ENCODE measurements at places on chromosomes 5 and 9.
A peak's percentile ranks its signal among the peaks of the same experiment; 100 is the strongest.

DNA sequence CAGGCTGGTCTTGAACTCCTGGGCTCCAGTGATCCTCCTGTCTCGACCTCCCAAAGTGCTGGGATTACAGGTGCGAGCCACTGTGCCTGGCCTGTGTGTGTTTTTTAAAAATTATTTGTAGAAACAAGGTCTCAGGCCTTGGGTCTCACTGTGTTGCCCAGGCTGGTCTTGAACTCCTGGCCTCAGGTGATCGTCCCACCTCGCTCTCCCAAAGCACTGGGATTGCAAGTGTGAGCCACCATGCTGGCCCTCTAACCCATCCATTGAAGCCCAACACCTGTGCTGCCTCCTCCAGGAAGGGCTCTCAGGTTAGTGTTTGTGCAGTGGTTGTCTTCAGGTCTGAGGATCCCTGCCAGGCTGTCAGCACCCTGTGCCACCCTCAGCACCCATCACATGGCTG, 56.6 kb downstream of the CXXC5 start:
- DNase-seq, result no peak

GRCh38 chr9:126510564-126510963, 103.2 kb upstream of the LMX1B start:
- DNase-seq, result no peak

DNA sequence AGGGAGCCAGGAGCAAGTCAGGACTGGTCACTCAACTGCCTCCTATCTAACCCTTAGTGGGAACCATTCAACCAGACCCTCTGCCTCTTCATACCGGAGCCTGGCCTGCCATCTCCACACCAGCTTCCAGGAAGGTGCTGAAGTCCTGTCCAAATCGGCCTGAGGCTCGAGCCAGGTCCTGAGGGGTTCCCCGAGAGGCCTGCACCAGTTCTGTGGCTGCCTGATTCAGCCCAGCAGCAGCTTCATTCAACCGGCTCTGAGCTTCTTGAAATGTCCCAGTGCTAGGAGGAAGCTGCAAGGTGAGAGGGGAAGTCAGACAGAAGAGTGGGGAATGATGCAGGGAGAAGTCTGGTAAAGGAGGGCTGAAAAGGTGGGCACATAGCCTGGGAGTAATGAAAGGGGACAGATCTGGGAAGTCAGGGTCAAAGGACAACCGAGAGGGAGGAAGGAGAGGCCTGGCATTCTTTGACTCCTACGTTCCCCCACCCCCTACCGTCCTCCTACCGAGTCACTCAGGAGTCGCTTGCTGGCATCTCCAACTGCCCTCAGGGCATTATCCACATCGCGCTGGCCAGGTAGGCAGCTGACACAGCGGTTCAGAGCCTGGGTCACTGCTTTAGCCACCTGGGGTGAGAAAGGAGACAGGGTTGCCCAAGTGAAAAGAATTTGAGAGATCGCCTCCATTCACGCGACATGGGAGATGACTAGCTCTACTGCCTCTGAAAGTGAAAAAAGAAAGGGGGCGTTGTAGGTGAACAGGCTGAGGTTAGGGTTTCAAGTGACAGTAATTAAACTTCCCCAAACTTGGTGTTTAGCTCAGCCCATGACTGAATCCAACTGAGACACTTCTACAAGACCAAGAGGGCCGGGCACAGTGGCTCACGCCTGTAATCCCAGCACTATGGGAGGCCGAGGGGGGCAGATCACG, 20.2 kb downstream of the TLN1 start:
- DNase-seq, result no peak

GRCh38 chr9:14906644-14907359, 3.4 kb downstream of the FREM1 start:
- no peak for DNase-seq

DNA sequence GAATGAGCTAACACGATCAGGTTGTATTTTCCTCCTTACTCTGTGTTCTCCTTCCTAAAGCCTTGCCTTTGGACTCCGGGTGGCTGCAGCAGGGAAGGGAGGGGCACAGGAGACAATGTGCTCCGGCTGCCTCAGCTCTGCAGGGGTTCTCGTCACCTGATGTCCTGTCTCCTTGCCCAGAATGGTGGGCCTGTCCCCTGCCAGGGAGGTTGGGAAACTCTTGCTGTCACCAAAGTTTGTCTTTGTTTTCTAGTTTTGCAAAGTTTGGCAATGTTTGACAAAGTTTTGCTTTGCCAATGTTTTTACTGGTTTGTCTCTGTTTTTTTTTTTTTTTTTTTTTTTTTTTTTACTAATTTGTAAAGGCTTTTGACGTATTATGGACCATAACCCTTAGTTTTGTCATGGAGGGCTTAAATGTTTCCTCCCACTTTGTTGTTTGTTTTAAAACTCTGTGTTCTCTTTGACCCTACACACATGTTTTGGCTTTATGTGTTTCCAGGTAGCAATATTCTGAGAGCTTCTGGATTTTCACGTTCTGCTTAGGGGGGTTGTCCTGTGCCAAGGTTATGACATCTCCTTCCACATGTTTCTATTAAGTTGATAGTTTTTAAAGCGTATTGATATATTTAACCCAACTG, 49.3 kb downstream of the GADD45G start:
- DNase-seq, result no peak

GRCh38 chr5:23579566-23579965, 72.2 kb downstream of the PRDM9 start:
- no peak for DNase-seq

DNA sequence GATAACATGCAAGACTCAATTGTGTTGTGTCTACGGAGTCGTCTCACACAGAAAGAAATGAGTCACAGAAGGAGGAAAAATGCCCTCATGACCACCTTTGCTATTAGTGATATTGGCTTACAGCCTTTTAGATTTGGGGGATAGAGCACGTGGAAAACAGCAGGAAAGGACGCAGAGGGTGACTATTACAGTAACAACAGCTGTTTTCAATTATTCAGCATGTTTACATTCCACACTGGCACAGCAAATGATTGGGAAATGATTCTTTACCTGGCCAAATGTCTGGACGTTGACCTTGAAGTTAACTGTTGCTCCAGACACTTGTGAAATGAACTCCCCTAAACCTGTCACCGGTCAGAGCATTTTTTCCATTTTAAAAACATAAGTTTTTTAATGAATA, 46.8 kb downstream of the APTX start:
- no peak for DNase-seq

GRCh38 chr9:122939601-122940000, 1.2 kb upstream of the RABGAP1 start:
- DNase-seq, result no peak

GRCh38 chr9:128731691-128732090, 7.8 kb upstream of the ZDHHC12 start:
- no peak for DNase-seq

GRCh38 chr5:180580681-180581080, 10.6 kb downstream of the SCGB3A1 start:
- no peak for DNase-seq

GRCh38 chr5:19886123-19886917, 101.7 kb downstream of the CDH18 start:
- no peak for DNase-seq

DNA sequence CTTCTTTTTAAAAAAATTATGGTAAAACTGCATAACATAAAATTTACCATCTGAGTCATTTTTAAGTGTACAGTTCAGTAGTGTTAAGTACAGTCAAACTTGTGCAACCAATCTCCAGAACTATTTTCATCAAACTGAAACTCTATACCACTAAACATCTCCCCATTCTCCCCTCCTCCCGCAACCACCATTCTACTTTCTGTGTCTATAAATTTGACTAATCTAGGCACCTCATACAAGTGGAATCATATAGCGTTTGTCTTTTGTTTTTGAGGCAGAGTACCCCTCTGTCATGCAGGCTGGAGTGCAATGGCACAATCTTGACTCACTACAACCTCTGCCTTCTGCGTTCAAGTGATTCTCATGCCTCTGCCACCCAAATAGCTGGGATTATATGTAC, 24.0 kb upstream of the EBF1 start:
- peak; percentile 61 for DNase-seq

DNA sequence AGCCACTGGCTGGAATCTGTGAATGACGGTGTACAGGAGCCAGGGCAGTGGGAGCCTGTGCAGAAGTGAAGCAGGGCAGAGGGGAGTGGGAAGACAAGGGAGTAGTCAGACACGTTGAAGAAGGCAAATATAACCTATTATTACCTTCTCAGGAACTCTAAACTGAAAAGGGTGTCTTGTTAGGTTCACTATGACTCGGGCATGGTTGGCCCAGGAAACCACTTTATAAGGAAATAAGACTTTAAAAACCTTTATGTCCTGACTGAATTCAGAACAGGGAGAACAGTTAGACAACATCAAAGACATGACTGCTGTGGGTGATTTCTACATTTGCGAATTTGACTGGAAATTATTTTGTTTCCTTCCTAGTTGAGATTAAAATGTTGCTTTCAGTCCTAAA, 107.5 kb downstream of the ACER2 start:
- peak; percentile 73 for DNase-seq

- DNase-seq, result peak; percentile 11
These were observed 51.2 kb upstream of the ADRA1B start for GRCh38 chr5:159864885-159865691.

GRCh38 chr5:78008356-78008967, 232.3 kb upstream of the TBCA start:
- peak; percentile 15 for DNase-seq

- DNase-seq, result no peak
These were observed 52.6 kb upstream of the TNFAIP8 start for GRCh38 chr5:119302916-119303897.

- no peak for DNase-seq
These were observed 12.1 kb upstream of the P4HA2 start for GRCh38 chr5:132239776-132240175.

- DNase-seq, result no peak
These were observed 286.4 kb upstream of the WWC1 start for GRCh38 chr5:168005093-168005492.

DNA sequence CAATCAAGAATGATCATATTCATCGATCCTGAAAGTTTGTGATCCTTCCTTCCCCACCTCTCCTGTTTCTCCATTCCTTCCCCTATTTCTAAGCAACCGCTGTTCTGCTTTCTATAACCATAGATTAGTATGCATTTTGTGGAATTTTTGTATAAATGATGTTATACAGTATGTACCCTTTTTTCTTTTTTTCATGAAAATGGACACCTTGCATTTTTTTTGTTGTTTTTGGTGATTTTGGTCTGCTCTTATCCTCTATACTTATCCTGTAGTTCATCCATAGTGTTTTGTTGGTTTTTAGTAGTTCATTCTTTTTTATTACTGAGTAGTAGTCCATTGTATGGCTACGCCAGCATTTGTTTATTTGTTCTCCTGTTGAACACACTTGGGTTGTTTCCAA, 46.1 kb downstream of the SCGB3A1 start:
- no peak for DNase-seq

GRCh38 chr9:7129391-7129790, 371.6 kb downstream of the KDM4C start:
- DNase-seq, result no peak

GRCh38 chr5:95861864-95862561, 39.5 kb upstream of the GLRX start:
- peak; percentile 77 for DNase-seq

- DNase-seq, result no peak
These were observed 38.7 kb downstream of the CXXC5 start for GRCh38 chr5:139686706-139687441.

GRCh38 chr9:21287280-21287679, 17.8 kb downstream of the IFNA5 start:
- no peak for DNase-seq

- DNase-seq, result no peak
These were observed 307.2 kb downstream of the HTR1A start for GRCh38 chr5:63655043-63655442.

DNA sequence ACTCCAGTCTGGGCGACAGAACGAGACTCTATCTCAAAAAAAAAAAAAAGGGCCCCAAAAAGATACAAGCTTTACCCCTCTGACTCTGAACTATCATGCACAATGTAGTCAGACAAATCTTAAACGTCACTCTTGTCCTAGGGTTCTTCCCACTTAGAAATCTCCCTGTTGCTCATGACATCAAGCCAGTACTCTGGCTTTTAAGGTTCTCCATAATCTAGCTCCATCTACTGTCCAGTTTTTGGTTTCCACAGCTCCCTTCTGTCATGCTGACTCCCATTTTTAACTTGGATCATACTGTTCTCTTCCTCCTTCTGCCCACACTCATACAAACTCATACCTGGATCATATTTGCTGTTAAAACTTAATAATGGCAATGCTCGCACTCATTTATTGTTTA, 156.7 kb upstream of the TLX3 start:
- DNase-seq, result no peak

GRCh38 chr9:129493002-129493705, 127.7 kb downstream of the C9orf50 start:
- no peak for DNase-seq

DNA sequence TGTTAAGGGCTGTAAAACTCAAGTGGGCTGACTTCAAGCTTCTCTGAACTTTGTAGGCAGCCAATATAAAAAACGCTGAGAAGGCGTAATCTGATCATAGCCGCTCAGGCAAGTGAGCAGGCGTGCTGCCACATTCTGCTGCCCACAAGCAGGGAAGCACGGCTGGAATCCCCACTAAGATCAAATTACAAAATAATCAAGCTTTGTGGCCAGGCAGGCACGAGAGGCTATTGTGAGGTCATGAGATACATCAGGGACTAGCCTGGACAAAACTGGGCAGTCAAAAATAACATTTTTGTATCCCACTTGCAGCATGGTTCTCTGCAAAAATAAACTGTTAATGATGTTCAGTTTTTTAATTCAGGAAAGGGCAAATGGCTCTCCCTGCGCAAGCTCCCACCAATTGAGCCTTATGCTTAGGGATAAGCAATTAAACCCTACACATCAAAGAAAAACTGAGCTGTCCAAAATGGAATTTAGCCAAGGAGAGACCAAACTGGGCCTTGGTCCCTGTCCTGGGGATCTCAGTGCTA, 64.0 kb downstream of the POU5F2 start:
- DNase-seq, result no peak

- peak; percentile 85 for DNase-seq
These were observed 248.9 kb downstream of the PIK3R1 start for GRCh38 chr5:68464424-68464823.

DNA sequence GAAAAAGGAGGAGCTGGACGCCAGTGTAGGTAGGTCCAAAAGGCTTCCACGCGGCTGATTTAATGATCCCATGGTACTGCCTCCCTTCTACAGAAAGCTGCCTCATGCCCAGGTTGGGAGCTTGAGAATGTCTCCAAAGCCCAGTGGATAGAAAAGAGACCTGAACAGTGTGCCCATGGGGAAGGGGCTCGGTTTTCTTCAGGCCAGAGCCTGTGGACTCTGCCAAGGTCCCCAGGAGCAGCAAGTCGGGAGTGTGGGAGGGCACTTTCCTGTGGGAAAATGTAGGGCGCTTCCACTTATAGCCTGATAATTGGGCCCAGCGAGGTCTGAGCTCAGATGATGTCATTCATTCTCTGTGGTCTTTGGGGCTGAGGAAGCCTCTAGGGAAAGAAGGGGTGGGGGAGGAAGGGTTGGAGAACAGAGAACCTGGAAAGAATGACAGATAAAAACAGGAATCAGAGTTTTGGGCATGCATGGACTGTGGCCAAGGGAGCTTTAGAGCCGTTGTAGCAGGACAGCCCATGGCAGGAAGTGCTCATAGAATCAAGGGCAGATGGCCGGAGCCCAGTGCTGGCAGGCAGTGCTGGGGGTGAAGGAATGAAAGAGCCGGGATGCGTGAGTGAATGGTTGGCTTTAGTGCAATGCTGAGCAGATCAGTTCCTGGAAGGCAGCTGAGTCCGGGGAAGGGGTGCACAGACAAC, 42.5 kb upstream of the SH3PXD2B start:
- no peak for DNase-seq

GRCh38 chr5:1510151-1510561, 13.6 kb downstream of the LPCAT1 start:
- no peak for DNase-seq
